ENCODE measurements at places on chromosomes 3 and 15.

GRCh38 chr15:23441204-23441603, 5.8 kb downstream of the GOLGA6L2 start:
- no peak for DNase-seq

DNA sequence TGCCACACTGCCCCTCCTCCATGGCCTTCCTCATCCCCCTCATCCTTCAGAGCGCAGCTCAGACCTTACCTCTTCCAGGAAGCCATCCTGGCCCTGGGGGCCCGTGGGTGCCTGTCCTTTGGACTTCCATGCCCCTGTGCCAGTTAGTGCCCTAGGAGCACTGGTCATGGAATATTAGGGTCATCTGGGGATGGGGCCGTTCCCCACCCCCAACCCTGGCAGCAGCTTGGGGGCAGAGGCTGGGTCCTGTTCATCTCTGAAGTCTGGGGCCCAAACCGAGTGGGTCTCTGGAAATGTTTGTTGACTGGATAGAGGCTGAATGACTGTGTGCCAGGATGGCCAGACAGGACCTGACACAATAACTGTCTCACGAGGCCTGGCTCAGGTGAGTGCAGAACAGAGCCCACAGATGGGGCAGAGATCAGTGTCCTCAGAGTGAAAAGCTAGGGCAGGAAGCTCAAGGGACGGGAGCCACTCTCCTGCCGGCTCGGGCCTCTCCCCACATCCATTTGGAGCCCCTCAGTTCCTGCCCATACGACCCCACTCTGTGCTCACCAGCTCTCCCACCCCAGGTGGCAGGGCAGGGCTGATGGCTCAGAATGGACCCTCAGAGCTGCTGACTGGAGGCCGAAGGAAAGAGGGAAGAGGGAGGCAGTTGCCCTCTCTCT, 62.5 kb downstream of the TLE3 start:
- DNase-seq: no peak

GRCh38 chr3:194592798-194593752, 40.1 kb downstream of the TMEM44 start:
- no peak for DNase-seq

DNA sequence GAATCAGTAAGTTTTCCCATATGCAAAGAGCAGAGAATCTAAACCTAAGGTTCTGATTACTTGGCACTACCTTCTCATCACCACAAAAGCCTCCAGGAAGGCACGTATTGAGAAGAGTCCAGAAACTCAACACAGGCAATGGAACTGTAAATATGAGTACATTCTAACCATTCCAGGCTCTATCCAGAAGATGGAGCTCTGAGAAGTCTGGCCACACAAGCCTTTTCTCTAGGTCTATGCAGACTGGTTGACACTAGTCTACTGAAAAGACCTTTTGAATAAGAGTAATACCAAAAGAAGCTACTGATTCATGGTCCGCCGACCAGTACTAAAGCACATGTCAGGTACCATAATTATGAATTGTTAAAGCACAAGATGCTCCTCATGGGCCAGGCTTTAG, 12.2 kb upstream of the NCKIPSD start:
- DNase-seq: no peak
